ENCODE measurements at places on chromosomes 16 and 17.

DNA sequence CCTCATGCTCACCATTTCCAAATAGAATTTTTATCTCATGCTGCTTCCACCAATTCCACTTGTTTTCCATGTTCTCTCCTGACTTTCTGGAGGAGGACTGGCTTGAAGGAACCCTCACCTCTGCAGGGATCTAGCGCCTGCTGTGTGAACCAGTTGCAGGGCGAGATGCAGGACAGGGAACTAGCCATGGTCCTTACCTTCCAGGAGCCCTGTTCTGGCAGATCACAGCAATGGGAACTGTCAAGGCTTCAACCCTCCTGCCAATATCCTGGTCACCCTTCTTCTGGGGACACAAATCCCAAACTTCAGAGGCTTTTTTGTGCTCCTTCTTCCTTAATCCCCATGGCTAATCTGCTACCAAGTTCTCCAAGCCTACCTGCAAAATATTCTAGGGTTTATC is 60.4 kb upstream of the MMP2 start:
- no peak for DNase-seq

DNA sequence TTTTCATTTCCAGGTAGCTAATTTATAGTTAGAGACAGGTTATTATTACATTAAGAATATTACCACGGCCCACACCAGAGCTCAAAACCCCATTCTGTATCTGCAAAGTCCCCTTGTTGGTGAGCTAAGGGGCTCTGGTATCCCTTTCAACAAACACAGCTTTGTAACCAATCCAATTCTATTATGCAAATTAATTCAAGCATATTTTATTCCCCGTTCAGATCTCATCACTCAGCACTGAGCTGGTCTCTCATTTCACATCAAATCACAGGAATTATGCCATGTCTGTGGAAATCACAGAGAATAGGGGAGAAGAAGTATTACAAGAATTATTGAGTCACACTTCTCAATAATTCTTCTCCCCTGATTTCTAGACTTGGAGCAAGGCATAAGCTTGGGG is 111.7 kb downstream of the CDH11 start:
- no peak for DNase-seq

GRCh38 chr17:41792845-41793783 is 6.6 kb upstream of the JUP start:
- DNase-seq, result no peak

GRCh38 chr16:4263504-4264436 is 9.1 kb downstream of the TFAP4 start:
- DNase-seq, result no peak

GRCh38 chr17:21140911-21141310 is 14.1 kb downstream of the DHRS7B start:
- DNase-seq, result no peak

GRCh38 chr17:15240644-15241043 is 24.5 kb downstream of the PMP22 start:
- DNase-seq, result no peak

- DNase-seq, result no peak
Measured at GRCh38 chr16:74107795-74108610, 188.6 kb upstream of the PSMD7 start.

DNA sequence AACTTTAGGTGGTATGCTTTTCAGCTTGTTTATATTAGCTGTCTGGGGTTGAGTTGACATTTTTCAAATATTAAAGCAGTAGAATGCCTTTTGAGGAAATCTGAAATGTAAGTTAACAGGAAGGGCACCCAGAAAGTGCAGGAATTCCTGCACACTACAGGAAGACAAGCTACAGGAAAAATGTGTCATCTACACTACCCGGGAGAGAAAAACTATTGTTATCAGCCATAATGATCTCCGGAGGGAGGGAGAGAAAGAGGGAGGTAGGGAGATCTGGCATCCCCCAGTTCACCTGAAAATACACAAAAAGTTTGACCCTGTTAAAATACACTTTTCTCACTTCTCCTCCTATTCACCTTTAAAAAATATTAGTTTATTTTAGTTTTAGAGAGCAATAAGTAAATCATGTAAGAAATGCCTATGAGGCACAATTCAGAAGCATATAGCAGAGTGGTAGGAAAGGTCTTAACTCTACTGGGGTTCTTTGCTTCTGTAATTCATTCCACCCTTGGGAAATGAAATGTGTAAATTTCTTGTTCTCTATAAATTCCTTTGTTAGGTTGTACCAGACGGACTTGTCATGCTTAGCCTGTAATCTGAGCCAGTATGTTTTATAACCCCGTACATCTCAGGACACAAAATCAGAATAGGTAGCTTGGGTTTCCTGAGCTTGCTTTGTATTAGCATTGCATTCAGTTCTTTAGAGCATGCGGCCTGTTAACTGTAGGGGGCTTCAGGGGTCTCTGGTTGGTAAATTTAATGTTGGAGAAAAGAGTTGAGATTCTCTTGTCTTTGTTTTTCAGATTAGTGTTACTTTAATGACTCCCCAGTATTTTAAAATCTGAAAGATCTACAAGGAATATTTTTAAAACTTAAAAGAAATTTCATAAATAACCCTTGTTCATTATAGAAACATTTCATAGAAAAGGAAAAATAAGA is 3.3 kb downstream of the MAP2K6 start:
- DNase-seq, result no peak

- DNase-seq, result no peak
Measured at GRCh38 chr16:1745181-1745899, 26.0 kb downstream of the NME3 start.

DNA sequence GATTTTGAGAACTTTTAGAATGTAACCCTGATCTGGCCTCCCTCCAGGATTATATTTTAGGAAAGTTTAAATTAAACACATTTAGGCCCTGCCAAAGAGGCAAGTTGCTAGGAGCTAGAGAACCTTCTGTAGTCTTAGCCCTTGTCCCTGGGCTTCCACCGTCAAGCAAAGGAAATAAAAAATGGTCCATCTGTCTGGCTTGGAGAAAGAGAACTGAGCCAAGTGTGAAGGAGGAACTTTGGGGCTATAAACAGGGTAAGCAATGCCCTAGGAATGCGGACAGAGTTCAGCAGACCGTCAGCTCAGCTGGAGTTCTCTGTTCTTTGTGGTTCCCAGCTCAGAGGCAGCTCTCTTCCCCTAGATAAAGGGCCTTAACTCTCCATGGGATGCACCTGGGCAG is 29.6 kb downstream of the RCVRN start:
- no peak for DNase-seq

DNA sequence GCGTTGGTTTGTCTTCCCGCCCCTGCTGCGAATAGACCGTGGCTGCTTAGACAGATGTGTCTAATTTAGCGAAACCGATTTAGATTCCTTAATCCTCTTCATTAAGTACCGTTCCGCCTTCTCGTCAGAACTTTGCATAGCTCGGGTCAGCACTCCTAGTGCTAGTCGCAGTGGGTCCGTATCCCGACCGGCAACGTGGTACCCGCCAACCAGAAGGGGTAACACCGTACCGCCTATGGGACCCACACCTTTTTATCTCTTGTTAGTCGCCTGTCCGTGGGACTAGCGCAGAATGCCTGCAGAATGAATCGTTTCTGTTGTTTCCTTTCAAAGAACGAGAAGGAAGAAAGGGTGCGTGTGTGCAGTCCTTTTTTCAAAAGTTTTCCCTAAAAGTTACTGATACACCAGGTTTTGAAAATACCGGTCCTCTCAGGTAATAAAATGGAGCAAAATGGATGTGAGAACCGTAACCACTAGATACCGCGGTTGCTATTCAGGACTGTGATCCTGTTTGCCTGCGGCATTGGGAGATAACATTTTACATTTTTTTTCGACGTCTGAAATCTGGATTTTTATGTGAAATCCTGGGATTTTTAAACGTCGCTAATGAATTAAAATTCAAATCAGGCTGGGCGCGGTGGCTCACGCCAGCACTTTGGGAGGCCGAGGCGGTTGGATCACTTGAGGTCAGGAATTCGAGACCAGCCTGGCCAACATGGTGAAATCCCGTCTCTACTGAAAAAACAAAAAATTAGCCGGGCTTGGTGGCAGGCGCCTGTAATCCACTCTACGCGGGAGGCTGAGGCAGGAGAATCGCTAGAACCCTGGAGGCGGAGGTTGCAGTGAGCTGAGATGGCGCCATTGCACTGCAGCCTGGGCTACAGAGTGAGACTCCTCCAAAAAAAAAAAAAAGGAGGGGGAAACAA is 998 bp upstream of the SRSF1 start:
- no peak for DNase-seq

DNA sequence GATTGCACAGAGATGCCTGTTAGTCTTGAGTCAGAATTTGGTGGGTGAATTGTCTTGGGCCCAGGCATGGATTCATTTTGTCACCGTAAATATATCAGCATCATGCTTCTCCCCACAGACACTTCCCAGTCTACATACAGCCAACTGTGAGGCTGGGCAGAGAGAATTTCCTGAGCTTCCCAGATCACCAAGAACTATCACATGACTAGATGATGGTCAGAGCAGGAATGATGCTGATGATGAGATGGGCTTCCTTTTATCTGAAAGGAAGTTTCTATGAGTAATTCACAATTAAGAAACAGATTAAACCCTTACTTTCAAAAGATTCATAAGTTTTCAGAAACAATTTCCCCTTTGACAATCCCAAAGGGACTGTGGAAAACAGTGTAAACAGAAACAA is 323 bp upstream of the KRTAP9-9 start:
- DNase-seq, result no peak

GRCh38 chr17:6420173-6420641 is 14.7 kb downstream of the AIPL1 start:
- DNase-seq, result no peak
